Activated T-cell treated with anti-CD3 and anti-CD28 coated beads, Interleukin-2, amount 50 U/mL, for 48 hours (primary cell): ENCODE measurements at places on chromosomes 1 and 21.

GRCh38 chr1:237025358-237026074, 16.5 kb upstream of the RYR2 start:
- no peak for DNase-seq

GRCh38 chr1:226308166-226308722, 720 bp downstream of the LIN9 start:
- DNase-seq = peak; percentile 63

- DNase-seq = no peak
Observed at GRCh38 chr1:64909031-64909430, 57.3 kb downstream of the JAK1 start.

DNA sequence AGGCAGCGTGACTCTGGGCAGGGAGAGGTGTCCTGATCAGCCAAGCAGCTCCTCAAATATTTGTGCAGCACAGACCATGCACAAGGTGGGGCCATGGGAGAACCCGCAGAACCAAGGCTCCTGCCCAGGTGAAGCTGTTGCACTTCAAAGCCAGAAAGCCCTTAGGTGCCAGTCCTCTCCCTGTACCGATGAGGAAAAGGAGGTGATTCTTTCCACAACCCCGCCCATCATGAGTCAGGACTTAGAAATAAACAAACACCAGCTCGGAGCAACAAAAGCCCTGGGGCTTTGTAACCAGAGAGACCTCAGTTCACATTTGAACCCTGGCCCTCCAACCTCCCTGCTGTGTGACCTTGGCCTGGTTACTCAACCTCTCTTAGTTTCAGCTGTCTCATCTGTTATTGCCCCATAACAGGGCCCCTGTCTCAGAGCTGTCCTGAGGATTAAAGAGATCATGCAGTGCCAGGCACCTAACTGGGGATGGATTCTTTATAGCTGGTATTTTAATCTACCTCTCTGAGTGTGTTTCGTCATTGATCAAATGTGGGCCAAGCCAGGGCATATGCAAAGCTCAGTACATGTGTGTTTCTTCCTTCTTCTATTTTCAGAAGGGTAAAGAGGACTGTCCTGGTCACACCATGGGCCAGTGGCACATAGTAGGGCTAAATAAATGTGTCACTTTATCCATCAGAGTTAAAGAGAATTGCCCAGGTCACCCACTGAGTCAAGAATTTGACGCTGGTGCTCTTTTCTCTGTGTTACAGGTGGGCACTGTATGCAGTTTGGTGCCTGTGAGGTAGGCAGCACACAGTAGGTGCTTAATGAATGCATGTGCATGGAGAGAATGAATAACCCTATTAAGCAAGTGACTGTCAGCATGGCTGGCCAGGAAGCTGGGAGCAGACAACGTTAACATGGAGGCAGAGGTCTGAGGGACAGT, 1.4 kb downstream of the LDLRAD1 start:
- DNase-seq = no peak

GRCh38 chr1:206100226-206100815, 16.9 kb downstream of the AVPR1B start:
- no peak for DNase-seq

- peak; percentile 25 for DNase-seq
Observed at GRCh38 chr1:114153261-114154145, at the start of gene SYT6. Gene SYT6 (minus strand): TSS chr1:114153869. CDS start chr1:114153772, 97 bp downstream.

DNA sequence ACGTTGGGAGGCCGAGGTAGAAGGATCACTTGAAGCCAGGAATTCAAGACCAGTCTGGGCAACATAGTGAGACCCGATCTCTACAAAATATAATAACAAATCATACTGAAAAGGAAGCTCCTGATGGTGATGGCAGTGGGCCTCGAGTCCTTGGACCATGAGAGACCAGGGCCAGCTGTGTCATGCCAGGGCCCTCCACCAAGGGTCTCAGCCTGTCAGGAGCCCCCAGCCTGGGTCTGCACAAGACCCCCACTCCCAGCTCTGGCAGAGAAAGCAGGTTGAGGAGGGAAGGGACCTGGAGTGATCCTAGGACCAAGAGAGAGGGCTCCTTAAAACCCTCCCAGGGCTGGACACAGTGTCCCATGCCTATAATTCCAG, 6.7 kb upstream of the CTRC start:
- DNase-seq = no peak

GRCh38 chr21:15928196-15928595, 198.4 kb downstream of the USP25 start:
- DNase-seq = no peak

GRCh38 chr1:115506518-115506917, 135.3 kb upstream of the VANGL1 start:
- no peak for DNase-seq

DNA sequence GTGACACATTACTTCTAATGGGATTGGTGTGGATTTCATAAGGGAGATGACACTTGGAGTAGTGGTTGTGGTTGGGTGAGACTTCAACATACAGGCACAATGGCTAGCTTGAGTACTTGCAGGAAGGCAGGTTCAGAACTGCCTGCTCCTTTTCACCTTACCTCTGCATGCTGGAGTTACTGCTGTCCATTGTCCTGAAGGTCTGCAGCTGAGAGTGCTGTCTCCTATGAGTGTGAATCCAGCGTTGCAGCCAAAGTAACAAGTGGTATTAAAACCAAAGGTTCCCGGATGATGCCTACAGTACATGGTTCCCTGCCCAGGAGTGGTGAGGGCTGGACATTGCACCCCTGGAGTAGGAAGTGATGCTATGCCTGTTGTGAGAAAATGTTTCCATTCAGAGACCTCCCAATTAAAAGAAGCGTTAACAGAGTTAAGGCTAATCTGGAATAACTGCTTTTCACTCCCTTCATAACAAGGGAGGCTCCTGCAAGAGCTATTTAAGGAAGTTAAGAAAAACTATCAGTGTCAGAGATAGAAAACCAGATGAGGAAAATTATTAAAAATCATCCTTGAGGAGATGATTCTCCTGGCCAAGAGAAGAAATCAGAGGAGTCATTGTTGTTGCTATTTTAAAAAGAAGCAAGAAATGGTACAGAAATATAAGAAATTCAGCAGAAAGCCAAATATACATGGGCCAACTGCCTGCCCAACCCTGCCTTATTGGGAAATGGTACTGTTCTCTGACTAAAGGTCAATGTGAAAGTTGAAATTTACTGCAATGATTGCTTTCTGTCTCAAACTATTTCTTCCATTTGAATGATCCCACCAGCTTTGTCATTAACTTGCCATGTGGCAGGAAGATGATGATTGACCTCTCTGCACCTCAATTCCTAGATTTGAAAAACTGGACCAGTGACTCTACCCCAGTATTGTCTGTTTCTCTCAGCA, 9.8 kb upstream of the F5 start:
- DNase-seq = peak; percentile 32

GRCh38 chr1:99685516-99686180, 39.7 kb downstream of the PALMD start:
- peak; percentile 46 for DNase-seq

- DNase-seq = no peak
Observed at GRCh38 chr1:239707615-239708014, 321.2 kb downstream of the CHRM3 start.

- no peak for DNase-seq
Observed at GRCh38 chr1:40352126-40352525, 21.4 kb upstream of the SMAP2 start.

DNA sequence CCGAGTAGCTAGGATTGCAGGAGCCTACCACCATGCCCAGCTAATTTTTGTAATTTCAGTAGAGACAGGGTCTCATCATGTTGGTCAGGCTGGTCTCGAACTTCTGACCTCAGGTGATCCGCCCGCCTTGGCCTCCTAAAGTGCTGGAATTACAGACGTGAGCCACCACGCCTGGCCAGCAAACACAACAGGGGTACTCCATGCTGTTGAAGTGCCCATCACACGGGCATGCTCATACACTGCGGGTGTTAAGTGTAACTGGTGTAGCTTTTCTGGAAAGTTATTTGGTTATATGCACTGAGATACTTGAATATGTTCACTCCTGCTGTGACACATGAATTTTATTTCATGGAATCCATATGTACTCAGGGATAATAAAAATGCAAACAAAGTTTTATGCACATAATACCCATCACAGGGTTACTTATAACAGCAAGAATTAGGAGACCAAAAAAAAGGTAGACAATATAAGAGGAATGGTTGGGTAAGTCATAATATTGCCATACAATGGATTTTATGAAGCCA, 9.2 kb downstream of the SRSF4 start:
- no peak for DNase-seq

DNA sequence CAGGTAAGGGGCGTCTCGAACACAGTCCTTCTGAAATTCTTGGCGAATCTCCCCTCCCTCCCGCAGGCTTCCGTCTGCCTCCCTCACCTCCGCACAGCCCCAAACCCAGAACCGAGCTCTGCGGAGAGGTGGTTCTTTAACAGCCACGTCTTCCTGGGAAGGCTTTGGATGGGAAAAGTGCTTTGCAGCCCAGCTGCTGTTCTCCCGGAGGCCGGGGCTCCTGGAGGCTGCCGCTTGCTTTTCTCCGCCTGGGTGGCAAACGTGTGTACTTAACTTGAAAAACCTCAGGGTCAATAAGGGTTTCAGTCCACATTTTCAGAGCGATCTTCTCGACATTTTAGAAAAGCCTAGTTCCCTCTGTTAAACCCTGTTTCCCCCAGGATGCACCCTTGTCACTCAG, 109.3 kb downstream of the PRDM16 start:
- DNase-seq = no peak

DNA sequence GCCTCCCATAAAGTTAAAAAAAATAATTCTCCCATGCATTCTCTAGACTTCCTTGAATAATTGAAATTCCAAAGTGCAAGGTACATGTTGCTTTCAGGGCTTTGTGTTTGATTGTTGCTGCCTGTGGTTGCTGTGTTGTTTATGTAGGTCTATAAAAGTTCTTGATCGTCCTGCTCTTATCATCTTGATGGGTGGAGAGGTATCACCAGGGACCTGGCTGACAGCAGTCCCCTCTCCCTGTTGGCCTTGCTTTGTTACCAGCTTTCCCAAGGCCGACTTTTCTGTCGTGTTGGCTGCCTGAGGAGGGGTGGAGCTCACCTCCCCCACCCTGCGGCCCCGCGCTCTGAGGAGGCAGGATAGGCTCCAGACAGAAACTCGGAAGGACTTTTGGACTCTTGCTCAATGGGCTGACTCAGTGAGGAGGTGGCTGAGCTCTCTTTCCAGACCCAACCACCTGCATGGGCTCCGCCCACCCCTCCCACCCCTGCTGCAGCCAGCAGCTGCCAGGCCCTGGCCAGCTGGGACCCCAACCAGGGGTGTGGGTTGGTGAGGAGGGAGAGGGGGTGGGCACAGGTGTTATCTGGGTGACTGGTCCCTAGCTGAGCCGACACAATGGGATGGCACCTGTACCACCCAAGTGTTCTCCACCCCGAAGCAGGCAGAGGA, 2.0 kb downstream of the INAVA start:
- DNase-seq = no peak

DNA sequence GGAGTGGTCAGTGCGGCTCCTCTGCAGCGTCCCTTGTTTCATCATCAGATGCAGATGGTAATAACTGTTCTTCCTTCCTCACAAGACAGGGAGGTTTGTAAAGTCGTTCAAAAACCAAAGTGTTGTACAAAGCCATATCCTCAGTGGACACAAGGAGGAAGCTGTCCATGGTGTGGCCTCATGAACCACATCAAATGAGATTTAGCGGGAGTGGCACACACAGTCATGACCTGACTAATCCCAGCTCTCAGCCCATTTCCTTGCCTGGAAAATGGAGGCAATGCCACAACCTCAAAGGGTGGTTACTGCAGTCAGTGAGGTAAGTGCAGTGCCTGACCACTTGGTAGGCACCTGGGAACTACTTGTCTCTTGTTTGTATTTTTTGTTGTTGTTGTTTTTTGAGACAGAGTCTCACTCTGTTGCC, 13.4 kb downstream of the ENTREP3 start:
- no peak for DNase-seq

- DNase-seq = no peak
Observed at GRCh38 chr1:176558561-176558960, 95.6 kb downstream of the PAPPA2 start.

GRCh38 chr21:42446531-42446930, 42.8 kb downstream of the UBASH3A start:
- DNase-seq = no peak

DNA sequence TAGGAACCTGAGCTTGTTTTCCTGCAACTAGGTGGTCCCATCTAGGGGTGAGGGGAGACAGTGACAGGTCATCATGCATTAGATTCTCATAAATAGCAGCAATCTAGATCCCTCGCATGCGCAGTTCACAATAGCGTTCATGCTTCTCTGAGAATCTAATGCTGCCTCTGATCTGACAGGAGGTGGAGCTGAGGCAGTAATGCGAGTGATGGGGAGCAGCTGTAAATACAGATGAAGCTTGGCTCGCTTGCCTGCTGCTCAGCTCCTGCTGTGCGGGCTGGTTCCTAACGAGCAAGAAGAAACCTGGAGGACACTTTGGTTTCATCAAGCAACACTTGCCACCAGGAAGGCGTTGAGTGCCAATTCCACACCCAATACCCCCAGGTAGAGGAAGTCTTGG, 95.1 kb upstream of the OLIG2 start:
- DNase-seq = no peak

GRCh38 chr1:176643536-176643935, 180.6 kb downstream of the PAPPA2 start:
- no peak for DNase-seq

DNA sequence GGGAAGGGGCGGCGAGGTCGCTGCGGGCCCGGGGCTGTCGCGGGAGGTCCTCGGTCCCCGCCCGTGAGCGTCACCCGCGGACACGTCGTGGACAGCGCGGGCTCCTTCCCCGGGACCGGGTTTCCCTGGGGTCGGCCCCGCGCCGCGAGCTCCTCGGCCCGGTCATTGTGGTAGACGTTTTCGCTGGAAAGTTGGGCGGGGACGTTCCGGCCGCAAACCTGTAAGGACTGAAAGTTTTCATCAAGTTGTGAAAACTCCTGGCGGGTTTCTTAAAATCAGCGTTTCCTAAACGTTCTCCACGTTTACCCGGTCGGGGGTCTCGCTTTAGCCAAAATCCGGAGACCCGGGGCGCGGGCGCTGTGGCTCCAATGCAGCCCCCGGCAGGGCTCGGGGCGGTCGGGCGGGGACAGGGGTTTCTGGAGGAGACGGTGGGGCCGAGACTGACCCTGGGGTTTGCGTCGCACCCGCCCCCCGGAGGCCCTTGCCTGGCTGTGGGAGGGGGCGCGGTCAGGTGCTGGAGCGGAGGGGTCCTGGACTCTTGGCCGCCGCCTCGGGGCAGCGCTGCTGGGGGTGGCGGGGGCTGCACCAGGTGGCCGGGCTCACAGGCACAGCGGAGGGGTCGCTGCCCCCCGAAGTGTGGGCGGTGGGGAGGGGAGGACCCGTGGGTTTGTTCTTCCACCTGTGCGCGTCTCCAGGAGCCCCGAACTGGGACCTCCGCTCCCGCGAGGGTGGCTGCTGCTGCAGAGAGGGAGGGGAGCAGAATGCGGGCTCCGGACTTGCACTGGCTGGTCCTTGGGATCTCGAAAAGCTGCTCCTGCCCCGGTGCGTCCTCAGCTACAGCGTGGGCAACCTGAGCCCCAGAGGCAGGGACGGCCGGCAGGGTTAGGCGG, 827 bp downstream of the PRKCZ start:
- no peak for DNase-seq

- no peak for DNase-seq
Observed at GRCh38 chr1:158104891-158105290, 75.8 kb upstream of the CD1D start.
